Activated naive CD4-positive, alpha-beta T cell treated with anti-CD3 and anti-CD28 coated beads, Interleukin-2, amount 10 ng/mL, durations not matched to agents 7 days and 5 days (primary cell): ENCODE measurements at places on chromosomes 6 and 20.

DNA sequence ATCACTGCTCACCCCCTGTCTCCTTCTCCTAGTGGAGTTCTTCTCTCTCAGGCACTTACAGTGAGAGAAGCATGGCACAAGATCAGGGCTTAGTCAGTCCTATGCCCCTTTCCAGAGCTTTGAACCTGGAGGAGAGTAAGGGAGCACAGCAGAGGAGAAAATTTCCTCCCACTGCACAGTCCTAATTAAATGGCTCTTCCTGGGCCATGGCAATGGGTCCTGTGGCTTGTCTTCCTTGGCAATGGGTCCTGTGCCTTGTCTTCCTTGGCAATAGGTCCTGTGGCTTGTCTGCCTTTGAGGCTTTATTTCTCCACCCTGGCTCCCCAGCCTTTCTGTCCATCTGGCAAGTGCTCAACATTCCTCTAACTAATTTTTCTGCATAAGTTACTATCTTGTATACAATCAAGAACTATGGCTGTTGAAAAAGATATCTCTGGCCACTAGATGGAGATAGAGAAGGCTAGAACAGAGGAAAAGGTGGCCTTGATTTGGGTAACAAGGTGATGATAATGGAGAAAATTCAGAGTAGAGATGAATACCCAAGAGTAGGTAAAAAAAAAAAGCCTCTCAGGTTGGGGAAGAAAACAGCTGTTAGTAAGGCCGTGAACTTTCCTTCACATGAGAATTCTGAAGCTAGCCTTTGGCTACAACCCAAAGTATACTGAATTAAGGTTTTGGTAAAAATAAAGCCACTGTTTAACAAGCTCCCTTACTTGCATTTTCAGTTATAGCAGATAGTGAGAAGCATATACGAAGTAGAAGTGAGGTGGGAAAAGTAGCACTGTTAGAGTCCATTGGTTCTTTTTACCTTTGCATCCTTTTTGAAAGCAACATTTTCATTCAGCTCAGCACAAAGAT lies 504.9 kb downstream of the DOK5 start:
- no peak for DNase-seq

GRCh38 chr6:166415306-166415705 lies 32.6 kb upstream of the MPC1 start:
- peak; percentile 75 for DNase-seq

DNA sequence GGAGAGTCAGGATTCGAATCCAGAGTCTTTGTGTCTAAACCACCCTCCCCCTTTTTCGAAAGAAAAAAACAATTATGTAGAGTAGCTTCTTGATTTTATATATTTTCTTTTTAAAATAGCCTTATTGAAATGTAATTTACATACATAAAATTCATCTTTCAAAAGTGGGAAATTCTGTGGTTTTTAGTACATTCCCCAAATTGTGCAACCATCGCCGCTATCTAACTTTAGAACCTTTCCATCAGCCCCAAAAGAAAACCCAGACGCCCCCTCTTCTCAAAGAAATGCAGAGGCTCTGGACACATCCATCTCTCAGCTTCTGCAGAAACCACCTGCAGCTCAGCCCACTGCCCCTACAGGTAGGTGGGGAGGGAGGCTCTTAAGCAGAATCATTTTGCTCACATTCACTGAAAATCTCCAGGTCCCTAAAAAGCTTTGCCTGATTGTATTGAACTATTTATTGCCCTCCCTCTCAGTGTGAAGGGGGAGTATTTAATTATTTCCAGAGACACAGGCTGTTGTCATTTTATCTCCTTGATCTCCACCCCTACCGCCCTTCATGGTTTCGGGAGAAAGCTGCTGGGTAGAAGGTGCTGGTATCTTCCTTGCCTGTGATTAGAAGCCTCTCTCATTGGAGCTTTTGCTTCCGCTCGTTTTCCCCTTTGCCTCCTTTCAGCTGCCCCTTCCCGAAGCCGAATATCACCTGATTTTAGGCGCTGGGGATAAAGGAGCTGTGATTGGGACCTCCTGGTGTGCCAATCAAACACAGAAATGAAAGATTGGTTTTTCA lies 68.7 kb upstream of the KCNG1 start:
- DNase-seq = no peak

- no peak for DNase-seq
Measured at GRCh38 chr6:127272576-127272975, 5.9 kb downstream of the RNF146 start.

- no peak for DNase-seq
Measured at GRCh38 chr20:58473453-58474425, 41.5 kb downstream of the APCDD1L start.

- DNase-seq = peak; percentile 76
Measured at GRCh38 chr20:21395666-21396598, 1.4 kb downstream of the NKX2-4 start.

DNA sequence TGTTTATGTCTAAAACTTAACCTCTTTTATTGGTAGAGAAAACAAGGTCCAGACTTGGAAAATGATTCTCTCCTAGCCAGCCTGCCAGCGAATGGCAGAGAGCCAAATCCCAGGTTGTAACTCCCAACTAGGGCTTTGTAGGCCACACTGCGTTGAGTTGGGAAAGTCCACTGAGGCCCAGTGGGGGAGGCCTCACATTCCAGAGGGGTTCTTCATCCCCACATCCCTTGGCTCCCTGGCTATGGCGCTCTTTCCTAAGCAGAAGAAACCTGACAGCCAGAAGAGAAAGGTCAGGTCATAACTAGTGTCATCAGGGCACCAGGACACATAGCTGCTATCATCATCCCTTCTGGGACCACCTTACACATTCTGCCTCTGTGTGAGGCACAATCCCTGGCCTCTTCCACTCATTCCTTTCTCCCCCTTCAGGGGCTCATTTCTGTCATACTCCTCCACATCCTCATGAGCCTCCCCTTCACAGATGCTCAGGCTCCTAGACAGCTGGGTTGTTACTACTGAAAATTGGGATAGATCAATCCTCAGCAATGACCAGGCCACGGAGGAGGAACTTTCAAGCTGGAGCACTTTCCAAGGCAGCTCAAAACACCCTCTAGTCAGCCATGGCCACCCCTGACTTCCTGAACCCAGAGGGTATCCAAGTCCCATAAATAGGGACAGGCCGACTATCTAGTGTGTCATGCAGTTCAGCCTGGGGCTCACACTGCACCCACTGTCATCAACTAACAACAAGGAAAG lies 48.6 kb downstream of the TCP11 start:
- no peak for DNase-seq

- DNase-seq = no peak
Measured at GRCh38 chr6:115060581-115060980, 717.8 kb upstream of the HS3ST5 start.

DNA sequence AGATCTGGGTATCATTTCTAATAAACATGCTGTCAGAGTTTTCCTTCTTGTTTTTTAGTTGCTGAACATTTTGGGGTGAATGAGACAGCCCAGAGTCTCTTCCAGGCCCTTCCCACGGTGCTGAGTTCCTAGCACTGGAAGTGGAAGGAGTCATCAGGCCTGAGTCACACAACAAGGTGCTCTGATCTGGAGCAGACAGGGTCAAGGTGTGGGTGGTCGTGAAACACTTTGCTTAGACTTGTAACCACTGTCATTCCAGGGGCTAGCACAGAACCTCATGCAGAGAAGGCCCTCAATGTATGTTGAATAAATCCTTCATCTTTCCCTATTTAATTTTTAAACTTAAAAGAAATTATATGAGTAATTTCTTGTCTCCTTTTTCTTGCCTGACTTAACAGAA lies 60.6 kb downstream of the TXLNB start:
- no peak for DNase-seq

- no peak for DNase-seq
Measured at GRCh38 chr6:116497113-116497676, 14.2 kb upstream of the CALHM5 start.

- no peak for DNase-seq
Measured at GRCh38 chr6:116055513-116055912, 5.2 kb downstream of the FRK start.

DNA sequence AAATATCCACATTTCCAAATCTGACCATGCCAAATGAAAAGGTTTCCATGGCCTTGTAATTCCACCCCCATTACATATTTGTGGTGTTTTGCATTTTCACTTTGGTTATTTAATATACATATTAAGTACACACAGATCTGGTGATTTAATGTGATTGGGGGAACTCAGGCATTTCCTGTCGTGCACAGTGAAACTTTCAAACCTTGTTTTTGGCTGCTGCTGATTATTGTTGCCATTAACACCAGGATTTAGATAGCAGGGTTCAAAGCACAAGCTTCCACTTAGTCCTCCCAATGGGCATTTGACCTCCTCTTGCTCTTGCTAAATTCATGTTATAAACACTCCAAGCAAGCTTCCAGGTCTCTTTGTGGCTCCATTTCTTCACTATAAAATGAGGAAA lies 166.5 kb downstream of the SOBP start:
- no peak for DNase-seq

GRCh38 chr6:76861403-76861802 lies 601.9 kb downstream of the HTR1B start:
- DNase-seq = no peak

- no peak for DNase-seq
Measured at GRCh38 chr6:11434565-11435326, 102.8 kb upstream of the TMEM170B start.

DNA sequence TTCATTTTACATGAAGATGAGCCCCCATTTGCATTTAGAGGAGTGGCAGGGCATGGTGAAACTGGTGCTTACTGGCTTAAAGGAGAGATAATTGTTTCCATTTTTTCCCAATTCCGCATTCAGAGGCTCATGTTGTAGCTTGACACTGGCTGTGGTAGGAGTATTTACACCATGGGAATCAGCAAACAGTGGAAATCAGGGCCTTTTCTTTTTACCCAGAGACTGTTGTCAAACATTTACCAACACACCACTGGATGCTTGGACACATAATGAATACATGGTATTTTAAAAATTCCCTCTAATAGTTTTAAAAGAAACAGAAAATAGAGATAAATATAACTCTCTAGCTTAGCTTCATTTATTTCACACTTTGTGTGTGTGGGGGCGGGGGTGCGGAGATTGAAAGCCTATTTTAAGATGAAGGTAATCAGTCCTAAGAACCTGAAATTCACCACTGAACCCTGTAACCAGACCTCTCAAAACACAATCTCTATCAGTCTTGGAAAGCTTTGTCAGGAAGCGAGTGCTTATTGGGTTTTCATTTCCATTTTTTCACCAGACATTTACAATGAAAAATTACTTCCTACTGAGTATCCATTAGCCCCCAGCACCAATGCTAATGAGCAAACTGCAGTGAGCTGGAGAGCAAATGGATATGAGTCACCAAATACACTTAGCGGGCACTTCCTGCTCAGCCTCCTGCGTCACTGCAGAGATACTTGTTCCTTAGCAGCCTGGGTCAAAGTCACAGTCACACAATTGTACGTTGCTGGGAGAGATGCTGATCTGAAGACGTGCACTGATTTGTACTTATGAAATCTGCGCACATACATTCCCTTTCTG lies 532.0 kb downstream of the BCKDHB start:
- DNase-seq = no peak

DNA sequence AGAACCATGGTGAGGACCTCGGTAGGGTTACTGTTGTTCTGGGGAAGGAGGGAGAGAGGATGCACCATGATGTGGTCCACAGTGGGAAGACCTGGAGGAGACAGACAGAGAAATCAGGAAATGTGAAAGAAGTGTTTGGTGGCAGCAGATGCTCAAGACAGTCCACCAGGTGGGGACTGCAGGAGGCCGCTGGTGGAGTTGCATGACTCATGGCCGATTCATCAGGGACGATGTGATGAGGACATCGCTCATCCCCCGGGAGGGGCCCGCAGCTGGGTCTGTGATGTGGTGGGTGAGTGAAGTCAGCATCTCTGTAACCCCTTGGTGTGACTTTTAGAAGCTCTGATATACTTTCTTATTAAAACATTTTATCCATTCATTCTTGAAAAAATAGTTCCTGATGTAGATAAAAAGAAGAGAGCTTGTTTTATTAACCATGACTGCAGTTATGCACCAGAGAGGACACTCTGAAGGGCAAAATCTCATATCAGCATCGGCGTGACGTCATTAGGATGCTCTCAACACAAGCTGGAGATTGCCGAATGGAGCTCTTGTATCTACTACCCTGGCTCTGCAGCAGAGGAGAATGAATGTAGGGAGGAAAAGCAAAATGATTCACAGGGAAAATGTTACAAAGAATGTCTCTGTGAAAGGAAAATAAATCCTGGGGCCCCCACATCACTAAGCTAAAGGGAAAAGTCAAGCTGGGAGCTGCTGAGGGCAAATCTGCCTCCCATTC lies 71.2 kb downstream of the RAMACL start:
- no peak for DNase-seq

- no peak for DNase-seq
Measured at GRCh38 chr6:123953920-123954319, 150.3 kb downstream of the NKAIN2 start.

- DNase-seq = no peak
Measured at GRCh38 chr20:568673-569415, 25.3 kb upstream of the CSNK2A1 start.

DNA sequence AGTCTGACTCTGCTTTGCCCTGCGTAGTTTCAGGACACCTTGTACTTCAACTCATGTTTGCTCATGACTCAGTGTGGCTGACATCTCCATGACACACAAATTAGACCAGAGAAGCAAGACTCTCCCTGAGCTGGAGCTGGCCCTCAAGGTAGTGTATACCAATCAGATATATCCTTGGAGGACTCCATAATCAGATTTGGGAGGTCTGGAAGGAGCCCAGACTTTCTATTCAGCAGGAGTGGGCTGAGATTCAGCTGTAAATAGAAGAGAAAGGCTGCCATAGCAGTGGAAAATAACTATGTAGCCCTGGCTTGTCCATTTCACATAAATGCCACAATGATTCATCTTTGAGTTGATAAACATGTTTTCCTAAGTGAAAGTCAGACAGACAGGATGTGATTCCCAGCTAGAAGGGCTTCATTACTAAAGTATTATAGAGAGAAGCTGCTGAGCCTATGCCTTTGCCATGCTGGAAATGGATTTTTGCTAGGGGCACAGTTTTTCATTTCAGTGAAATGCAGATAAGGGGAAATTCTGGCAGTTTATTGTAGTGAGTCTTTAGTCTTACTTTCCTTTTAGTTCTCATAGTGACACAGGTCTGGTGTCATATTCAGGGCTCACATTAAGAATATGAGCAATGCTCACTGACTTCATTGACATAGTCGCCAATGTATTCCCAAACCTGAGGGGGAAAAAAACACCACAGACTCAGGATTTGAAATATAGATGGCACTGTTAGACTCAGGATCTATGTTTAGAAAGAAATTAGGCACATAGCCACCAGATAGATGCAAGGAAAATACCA lies 95.3 kb downstream of the CLVS2 start:
- DNase-seq = no peak

- DNase-seq = peak; percentile 69
Measured at GRCh38 chr20:58692579-58693225, at the start of gene NPEPL1. NPEPL1 (plus strand) TSS chr20:58692800; CDS start chr20:58692901, 101 bp downstream.
